ENCODE measurements at places on chromosomes 6 and 20.

DNA sequence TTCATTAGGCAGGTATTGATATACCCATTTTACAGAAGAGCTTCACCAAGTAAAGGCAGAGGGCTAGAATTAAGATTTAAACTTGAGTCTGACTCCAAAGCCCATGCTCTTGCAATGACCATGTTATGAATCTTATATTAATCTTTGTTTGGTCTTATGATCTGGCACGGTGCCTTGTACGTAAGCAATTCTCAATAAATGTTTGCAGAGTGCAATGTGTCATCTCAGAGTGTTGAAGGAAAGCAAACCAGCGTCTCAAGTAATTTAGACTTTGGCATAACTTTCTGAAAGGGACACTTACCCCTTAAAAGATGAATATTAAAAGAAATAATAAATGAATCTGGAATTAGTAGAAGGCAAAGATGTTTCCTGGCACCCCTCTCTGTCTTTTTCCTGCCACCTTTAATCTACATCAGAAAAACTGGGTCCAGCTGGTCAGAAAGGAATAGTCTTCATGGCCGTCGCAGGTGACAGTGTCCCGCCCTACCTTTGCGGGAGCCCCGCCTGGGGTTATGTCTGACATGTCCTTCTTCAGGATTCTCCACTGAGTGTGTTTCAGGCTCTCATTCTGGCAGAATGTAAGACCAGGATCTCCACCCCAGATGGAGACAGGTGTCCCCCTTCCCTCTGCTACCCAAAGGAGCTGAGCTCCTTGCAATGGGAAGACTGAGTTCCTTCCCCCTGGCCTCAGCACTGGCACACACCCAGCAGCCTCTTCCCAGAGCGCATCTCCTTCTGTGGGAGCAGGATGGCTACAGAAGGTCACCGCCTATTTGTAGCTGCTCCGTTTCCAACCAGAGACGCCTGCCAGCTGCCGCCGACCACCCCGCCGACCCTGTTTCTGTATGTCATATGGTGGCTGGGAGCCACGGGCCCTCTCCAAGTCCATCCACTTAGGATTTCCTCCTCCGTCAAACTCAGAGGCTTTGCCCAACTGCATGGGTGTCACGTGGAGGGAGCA is 266.3 kb upstream of the ECI2 start:
- DNase-seq, result no peak

DNA sequence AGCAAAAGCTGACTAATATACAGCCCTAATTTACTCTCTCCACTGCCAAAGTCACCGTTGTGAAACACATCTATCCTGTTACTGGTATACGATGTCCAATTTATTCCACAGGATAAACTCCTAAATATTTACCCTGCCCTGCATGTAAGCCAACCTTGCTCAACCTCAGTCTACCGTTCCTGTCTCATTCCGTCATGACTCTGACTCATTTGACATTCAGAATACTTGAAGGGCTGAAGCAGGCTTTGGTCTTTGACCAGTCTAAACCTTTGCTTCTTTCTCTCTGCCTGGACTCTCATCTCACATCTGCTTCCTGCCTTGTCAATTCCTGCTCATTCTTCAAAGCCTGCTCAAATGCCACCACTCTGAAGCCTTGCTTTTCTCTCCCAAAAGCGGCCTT is 157.5 kb downstream of the SCP2D1 start:
- no peak for DNase-seq

DNA sequence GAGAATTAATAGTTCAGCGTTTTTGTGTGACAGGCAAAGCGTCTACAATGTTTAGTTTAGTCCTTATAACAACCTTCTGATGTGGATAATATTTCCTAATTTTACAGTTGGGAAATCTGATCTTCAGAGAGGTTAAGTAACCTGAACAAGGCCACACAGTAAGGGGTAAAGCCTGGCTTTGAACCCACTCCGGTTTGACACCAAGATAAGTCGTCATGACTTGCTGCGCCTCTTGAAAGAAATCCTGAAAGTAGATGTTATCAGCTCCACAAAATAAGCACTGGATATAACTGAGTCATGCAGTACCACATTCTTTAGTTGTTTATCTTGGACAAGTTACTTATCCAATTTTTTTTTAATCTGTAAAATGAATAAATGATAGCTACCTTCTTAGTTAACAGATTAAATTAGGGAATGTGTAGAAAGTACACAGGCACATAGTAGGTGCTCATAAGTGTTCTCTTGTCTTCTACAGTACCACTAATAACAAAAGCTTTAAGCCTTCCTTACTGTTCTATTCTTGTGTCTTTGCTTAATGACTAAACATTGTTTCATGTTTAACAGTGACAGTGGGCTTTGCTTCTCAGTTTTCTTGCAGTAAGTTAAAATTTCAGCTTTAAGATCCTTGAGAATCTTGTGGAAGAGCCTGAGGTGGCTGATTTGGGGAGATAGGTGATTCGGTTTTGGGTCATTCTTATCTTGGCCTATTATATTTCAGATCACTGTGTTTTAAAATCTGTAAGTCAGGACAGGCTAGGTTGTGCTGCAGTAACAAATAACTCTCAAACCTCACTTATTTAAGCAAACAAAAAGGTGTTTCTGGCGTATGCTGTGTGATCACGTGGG is 2.1 kb downstream of the HIVEP1 start:
- DNase-seq, result no peak

GRCh38 chr6:101083533-101084175 is 202.5 kb upstream of the ASCC3 start:
- no peak for DNase-seq

DNA sequence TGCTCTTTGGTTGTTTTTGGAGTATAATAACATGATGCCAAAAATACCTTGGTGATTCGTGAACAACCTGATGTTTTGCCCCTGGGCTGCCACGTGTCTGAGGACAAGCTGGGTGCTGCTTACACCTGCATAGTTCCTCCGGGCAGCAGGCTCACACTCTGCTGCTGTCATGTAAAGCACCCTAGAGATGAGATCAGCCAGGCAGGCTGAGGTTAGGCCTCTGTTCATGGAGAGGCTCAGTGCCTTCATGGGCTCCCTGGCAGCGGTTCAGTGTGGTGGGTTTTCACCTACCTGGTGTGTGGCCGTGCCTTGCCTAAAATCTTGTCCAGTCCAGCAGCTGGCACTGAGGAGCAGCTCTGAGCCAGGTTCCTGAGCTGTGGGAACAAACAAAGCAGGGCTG is 60.1 kb upstream of the TAGAP start:
- DNase-seq, result no peak

- peak; percentile 33 for DNase-seq
Observed at GRCh38 chr6:30544666-30545272, 11.5 kb downstream of the GNL1 start.

DNA sequence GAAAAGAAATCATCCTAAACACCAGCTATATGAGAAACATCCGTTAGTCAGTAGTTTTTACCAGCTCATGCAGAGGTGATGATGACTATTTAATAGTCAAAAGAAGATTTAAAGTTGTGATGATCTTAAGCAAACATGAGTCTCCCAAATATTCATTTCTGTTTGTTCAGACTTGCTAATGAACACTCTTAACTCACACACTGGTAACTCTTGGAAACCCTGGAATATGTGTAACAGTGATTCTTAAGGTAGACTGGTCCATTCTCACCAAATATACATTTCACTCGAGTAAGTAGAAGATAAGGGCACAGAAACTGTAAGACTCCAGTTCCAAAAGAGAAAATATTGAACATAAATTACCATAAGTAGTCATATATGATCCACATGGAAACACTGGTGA is 29.1 kb downstream of the RSPO3 start:
- DNase-seq, result no peak

DNA sequence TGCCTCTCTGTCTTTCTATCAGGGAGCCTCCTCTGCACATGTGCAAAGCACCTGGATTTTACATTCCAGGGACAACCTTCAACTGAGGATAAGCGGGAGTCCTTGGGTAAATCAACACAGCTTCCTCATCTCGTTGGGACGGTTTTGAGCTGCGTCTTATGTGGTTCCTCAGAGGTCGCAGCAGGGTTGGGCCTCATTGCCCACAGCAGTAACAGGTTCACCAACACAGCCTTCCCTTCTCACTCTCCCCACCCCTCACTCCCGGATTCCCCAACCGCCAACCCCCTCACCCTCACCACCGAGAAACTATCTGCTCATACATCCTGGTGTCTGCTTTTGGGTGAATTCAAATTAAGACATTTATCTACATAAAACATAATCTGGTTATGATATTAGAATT is 155.8 kb upstream of the GGTLC1 start:
- DNase-seq, result no peak

GRCh38 chr6:3009930-3010329 is 10.2 kb downstream of the NQO2 start:
- no peak for DNase-seq

- no peak for DNase-seq
Observed at GRCh38 chr6:33902457-33902853, 98.7 kb upstream of the MLN start.

DNA sequence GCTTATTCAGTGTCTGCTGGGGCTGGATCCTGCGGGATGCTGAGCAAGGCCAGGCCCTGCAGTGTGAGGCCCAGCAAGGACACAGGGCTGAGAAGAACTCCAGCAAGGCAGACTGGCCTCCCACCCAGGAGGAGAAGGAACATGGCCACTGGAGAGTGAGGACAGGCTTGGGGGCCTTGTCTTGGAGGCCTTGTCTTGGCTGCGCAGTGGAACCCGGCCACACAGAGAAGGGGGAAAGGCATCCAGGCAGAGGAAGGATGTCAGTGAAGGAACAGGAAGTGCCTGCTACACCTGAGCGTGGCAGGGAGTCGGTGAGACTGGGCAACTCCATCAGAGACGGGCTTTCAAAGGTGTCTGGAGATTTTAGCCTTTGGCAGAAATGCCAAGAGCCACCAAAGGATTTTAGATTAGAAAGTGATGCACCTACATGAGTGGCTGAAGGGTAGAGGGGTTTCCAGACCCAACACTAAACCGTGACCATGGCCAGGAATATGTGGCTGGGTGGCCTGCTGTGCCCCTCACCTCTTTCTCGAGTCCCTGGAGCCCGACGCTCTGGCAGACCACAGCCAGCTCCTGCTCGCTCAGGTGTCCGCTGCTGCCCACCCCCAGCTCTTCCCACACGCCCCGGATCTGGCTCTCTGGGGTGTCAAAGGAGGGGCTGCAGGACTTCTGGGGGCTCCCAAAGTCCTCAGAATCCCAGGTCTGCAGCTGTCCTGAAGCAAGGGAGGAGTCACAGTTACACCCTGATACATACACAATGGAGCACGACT is 80.8 kb downstream of the NINL start:
- DNase-seq, result no peak

- DNase-seq, result no peak
Observed at GRCh38 chr6:89640804-89641203, 2.3 kb upstream of the LYRM2 start.

DNA sequence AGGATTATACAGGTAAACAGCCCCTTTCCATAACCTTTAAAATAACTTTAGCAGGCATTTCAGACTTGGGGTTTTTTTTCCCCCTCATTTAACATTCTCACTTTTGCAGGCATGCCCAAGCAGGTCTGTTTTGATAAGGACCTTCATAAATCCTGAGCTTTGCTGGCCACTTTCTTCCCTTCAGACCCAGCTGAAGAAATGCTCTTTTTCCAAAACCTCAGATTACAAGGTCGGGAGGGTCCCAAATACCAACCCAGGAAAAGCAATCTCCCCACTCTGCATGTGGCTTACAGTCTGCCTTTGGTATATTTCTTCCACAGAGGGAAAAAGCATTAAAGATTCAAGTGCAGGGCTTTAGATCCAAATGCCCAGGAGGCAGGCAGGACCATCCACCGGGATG is 6.8 kb downstream of the NFATC2 start:
- no peak for DNase-seq

Data from globus pallidus (tissue), 1 donor.